Neural progenitor cell (in vitro differentiated cells): ENCODE measurements at places on chromosomes 6 and 20. TPM values are rescaled to one million over a fixed set of nuclear protein-coding genes. Genes with fewer than 3 reads are reported as not detected.

The GRM1 gene
- 0.50 and 0.79 TPM in 2 replicates for total RNA-seq

The MYB gene
- 3.0 and 3.3 TPM in 2 replicates for total RNA-seq

The HSPA1L gene
- total RNA-seq = 0.49 and 1.2 TPM in 2 replicates

The PAX1 gene
- not detected in 2 replicates for total RNA-seq

The PRDM13 gene
- total RNA-seq = not detected in 2 replicates

The TMEM217 gene
- 0.09 TPM in 1 of 2 replicates, not detected in the other for total RNA-seq

The GPLD1 gene
- total RNA-seq = 4.2 and 8.3 TPM in 2 replicates

The EPB41L1 gene
- 32.7 and 35.8 TPM in 2 replicates for total RNA-seq

The SLC23A2 gene
- total RNA-seq = 9.3 and 13.0 TPM in 2 replicates

The MOCS1 gene
- 11.3 and 17.9 TPM in 2 replicates for total RNA-seq

The ASXL1 gene
- total RNA-seq = 48.2 and 64.0 TPM in 2 replicates

The GMDS gene
- total RNA-seq = 9.4 and 22.6 TPM in 2 replicates

The SIRPB1 gene
- 0.62 TPM in 1 of 2 replicates, not detected in the other for total RNA-seq

The GPX5 gene
- not detected in 2 replicates for total RNA-seq

The CLDN20 gene
- total RNA-seq = not detected in 2 replicates

The DAAM2 gene
- 2.1 and 3.2 TPM in 2 replicates for total RNA-seq

The FNDC11 gene
- total RNA-seq = 0.39 and 9.0 TPM in 2 replicates

The FAM184A gene
- 9.8 and 24.8 TPM in 2 replicates for total RNA-seq

The CTSA gene
- total RNA-seq = 15.1 and 30.9 TPM in 2 replicates

The SLC25A27 gene
- 25.9 and 47.7 TPM in 2 replicates for total RNA-seq
